ENCODE measurements at places on chromosomes 5 and 9.

DNA sequence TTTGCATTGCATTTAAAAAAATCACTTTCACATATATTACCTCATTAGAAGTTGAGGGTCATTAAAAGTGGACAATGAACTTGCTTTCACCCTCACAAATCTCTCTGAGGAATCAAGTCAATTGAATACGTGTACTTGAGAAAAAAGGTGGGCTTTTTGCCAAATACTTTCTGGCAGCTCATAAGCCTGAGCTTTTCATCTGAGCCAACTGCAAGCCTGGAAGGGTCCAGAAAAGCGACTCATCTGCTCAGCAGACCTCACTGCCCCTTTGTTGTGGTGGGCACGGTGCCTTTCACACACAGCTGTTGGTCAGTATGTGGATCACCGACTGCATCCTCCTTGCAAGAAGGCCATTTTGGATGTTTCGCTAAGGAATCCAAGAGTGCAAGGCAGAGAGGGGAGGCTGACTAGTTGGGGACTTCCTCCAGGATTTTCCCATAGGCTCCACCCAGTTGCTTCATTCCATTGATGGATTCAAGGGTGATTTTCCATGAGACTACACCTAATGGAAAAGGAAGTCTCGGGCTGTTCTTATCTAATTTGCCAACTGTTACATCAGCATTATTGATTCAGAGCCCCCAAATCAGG lies 564.7 kb downstream of the PDE4D start:
- no peak for DNase-seq

DNA sequence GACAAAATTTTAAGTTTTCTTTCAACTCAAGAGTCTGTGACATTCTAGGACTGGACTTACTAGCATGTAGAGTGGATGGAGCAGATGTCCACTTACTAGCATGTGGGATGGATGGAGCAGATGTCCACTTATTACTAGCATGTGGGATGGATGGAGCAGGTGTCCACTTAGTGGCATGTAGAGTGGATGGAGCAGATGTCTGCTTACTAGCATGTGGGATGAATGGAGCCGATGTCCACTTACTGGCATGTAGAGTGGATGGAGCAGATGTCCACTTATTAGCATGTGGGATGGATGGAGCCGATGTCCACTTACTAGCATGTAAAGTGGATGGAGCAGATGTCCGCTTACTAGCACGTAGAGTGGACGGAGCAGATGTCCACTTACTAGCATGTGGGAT lies 2.4 kb downstream of the SLC36A1 start:
- no peak for DNase-seq

DNA sequence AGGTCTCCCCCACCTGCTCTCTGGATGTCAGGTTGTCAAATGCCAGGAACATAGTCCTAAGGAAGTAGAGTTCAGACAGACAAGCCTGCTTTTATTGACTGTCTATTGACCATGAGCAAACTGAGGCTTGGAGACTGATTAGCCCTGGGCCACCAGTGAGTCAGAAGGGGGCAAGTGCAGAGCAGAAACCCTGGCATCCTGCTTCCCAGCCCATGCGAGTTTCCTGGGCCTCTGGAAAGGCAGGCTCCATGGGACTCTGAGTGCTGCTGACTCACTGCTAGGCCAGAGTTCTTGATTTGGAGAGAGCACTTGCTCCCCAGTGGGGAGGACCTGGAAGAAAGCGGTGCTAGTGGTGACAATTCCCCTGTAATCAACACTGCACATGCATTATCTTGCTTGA lies 2.8 kb upstream of the HBEGF start:
- no peak for DNase-seq

DNA sequence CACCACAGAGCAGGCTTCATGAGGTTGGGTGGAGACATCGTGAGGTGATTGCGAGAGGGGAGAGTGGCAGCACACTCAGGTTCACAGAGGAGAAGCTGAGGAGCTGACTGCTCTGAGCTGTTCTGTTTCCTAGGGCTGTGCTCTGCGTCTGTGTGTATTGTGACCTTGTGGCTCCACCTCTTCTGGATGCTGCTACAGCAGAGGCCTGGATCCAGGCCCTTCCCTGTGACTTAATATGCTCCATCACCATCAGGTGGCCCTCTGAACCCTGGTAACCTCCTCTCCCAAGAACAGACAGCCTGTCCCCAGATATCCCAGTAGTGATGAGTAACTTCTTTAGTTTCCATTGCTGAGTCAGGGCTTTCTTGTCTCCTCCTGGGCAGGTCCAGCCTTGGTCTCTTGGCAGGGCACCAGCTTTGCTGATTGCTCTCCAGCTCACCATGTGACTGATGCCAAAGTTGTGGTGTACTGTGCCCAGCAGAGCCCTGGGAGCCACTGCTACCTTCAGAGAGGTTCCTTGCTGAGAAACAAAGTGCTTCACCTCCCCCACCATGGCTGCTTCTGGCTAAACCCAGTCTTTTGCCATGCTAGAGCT lies 212.8 kb upstream of the CHD1 start:
- no peak for DNase-seq

DNA sequence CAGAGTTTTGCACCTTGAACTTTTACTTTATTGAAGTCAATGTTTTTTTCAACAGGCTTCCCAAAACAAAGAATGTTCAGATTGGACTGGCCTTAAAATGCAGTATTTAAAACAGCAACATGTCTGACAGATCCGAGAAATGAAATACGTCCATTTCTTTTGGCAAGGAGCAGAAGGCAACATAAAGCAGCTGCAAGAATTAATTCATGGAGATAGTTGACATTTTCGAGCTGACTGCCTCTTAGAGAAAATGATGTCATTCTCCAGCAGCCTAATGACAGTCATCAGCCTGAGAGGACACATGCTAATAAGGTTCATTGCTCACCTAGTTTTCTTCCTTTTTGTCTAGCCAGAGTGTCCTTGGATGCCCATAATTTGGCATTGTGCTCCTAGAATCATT lies 232.2 kb upstream of the SEMA6A start:
- DNase-seq = no peak
